Activated CD4-positive, alpha-beta T cell treated with anti-CD3 and anti-CD28 coated beads for 4 hours (primary cell): ENCODE measurements at places on chromosomes 6 and 20.

GRCh38 chr6:169092375-169092774 is 161.3 kb downstream of the THBS2 start:
- no peak for DNase-seq

DNA sequence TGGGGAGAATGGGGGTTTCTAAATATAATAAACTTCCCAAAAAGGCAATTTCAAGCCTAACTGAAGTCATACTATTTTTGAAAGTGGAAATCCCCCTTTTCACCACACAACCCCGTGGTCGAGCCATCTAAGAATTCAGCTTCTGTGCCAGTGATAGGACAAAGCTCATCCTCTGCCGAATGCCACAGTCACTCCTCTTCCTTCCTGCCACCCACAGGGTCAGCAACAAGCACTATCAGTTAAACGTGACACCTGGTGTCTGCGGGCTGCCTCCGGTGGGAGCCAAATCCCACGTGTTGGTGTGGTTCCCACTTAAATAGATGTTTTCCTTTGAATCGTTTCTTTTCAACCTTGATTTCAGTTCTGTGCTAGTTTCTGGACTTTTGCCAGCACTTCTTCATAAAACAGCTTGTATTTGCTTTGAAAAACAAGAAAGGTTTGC is 60.7 kb downstream of the TNFAIP3 start:
- DNase-seq: peak; percentile 81

DNA sequence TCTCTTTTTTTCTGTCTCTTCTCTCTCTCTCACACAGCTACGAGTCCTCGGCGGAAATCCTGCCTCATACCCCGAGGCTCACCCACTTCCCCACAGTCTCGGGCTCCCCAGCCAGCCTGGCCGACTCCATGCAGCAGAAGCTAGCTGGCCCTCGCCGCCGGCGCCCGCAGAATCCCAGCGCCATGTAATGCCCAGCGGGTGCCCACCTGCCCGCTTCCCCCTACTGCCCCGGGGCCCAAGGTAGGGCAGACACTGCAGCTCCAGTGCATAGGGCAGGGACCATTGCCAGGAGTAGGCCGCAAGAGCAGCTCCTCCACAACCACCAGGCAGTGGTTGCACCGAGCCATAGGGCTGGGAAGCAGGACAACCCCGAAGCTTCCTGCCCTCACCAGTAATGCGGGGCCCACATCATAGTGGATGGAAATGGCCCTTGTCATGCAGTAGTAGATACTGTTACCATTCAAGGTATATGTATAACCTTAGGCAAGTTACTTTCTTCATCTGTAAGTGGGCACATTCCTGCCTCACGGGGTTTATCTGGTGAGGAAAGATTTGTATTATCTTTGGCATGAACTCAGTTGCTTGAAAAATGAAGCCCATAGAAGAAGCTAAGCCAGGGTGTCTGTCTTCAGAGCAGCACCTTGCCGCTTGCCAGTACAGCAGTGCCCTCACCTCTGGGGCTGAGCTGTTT is 36.9 kb upstream of the ID1 start:
- DNase-seq: no peak

DNA sequence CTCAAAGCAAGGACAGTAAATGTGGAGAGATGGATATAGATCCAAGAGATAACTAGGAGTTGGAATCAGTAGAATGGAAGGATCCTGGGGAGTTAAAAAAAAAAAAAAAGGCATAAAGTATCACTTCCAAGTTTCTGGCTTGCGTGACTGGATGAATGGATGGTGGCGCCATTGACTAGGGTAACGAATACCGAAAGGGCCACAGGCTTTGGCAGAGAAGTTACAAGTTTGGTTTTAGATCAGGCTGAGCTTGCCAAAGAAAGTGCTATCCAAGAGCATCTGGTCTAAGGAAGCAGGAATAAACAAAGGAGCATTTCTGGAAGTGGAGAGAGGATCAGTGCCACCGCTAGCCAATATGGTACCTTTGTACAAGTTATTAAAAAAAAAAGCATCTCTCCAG is 17.5 kb downstream of the L3MBTL1 start:
- no peak for DNase-seq

GRCh38 chr20:46731770-46732169 is 22.3 kb downstream of the SLC2A10 start:
- no peak for DNase-seq

GRCh38 chr6:127481111-127481510 is 21.9 kb upstream of the KIAA0408 start:
- no peak for DNase-seq

DNA sequence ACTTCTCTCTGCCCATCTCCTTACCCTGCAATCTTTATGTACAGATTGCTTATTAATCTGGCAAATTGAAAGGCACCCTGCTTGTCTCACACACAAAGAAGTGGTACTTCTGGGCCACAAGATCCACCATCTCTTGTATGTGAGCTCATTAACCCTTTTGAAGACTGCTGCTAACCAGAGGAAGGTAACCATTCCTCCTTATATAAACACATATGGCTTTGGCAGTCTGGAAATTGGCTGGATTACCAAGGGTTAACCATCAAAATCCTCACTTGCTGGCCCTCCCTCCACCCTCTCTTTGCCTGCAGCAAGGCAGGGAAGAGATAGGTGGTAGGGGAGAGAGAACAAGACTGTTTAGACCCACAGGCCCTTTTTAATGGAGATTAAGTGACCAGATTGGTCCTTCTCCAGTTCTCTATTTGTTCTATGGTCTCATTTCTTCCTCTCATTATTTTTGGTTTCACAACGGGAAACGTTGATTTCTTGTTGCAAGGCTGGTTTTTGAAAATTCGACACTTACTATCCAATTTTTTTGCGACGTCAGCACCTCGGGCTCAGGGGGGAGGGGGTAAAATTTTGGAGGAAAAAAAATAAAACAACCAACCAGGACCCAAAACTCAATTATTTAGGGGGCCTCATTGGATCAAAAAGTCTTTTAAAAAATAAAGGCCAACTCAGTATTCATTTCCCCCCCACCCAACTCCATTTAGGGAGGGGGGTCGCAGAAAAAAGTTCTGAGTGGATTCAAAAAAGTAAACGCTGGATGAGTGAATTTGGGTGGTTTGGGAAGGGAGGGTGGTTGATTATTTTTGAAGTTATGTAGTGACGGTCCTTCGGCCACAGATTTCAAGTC is 859 bp downstream of the PPP1R10 start:
- peak; percentile 28 for DNase-seq

GRCh38 chr6:135870722-135871121 is 19.2 kb downstream of the PDE7B start:
- no peak for DNase-seq

DNA sequence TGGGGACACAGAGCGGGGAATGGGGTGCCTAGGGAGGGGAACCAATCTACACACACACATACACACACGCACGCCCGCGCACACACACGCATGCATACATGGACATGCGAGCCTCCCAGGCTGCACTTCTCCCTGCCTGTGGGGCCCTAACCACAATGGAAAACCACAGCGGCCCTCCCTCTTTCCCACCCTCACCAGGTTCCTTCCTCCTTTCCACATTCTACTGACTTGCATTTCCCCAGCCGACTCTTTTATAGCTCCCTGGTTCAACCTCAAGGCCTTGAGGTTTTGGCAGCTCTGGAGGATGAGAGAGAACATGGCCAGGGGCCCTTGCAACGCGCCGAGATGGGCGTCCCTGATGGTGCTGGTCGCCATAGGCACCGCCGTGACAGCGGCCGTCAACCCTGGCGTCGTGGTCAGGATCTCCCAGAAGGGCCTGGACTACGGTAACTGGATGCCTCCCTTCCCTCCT is at the start of gene BPI:
TSS of gene BPI (plus strand) at position 249 of the 472 bp plus-strand sequence. CDS start at position 317, 68 bp downstream.
- no peak for DNase-seq

DNA sequence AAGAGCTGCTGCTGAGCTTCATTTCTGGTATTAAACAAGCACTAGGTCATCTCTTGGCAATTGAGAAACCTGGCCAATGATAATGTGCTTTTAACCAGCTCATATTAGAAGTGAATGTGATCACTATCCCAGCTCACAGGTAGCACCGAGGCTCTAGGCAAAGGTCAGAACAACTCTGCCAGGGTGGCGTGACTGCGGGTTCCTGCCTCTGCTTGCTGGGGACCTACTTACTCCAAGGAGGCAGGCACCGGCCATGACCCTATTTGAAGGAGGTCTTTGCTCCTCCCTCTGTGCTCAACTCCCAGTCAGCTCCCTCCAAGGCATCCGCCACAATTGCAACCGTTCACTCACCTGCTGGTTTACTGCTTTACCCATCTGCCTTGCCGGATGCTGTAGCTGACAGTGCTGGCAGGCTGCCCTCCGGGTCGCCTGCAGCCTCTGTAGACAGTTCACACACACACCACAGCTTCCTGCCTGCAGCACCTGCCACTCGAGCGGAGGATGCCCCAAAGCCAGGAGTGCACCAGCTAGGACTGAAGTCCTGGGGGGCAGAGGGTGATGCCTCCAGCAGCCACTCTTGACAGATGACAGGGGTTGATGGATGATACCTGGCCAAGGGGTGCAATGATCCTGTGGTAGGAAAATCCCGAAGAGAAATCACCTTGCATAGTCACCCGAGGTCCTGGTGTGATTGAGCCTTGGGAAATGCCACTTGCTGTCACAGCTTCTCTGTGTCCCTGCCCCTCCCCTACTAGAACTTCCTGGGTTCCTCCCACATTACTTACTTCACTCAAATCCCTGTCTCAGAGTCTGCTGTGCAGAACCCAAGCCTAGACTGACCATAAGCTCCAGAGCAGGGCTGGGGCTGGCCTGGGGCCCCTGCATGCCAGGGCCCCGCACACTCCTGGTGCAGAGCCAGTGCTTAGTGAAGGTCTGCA is 8.8 kb upstream of the VSX1 start:
- peak; percentile 47 for DNase-seq

- DNase-seq: no peak
These were observed 736.4 kb upstream of the MARCKS start for GRCh38 chr6:113120582-113121285.

- no peak for DNase-seq
These were observed 33.9 kb upstream of the TBC1D20 start for GRCh38 chr20:496126-496696.
